ENCODE measurements at places on chromosomes 7 and 10.

DNA sequence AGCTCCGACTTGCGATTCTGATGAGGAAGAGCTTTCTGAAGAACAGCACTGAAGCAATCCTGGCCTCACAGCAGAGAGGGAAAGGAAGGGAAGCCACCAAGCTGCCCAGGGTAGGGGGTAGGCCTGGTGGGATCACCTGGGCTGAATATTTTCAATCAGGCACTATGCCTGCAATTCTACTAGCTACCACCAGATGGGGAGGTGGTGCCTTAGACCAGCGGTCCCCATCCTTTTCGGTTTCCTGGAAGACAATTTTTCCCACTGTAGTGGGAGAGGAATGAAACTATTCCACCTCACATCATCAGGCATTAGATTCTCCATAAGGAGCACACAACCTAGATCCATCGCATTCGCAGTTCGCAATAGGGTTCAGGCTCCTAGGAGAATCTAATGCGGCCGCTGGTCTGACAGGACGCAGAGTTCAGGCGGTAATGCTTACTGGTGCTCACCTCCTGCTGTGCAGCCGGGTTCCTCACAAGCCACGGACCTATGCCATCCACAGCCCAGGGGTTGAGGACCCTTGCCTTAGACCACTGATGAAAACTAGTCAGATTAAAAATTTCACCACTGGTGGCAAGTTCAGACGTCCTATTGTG lies 2.7 kb downstream of the LRRC20 start:
- DNase-seq, result no peak

GRCh38 chr10:53765311-53765710 lies 992.7 kb upstream of the MBL2 start:
- DNase-seq, result no peak

DNA sequence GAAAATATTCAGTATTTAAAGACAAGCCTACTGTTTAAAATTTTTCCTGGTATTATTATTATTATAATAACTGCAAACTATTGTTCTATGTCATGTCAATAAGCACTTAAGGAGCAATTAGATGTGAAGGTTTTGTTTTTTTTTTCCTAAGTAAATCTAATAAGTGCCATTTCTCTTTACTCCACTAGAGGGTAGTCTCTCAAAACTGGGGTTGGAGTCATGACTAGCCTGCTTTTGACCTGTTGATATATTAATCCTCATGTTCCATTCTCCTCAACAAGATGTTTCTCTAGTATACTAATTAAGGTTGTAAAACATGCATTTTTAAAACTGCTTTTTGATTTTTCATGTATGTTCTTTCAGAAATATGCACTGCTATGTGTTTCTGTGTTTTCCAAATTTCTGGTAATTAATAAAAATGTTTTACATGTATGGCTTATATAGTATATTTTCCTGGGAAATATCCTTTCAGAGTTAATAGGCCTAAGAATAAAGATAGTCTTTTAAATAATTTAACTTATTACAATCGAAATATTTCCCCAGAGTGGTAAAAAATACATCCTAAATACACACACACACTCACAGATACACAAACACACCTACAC lies 1.0 kb upstream of the LRRN3 start:
- DNase-seq, result no peak

GRCh38 chr7:94129443-94130140 lies 125.4 kb upstream of the BET1 start:
- no peak for DNase-seq

GRCh38 chr10:55870186-55870585 lies 490.9 kb downstream of the ZWINT start:
- no peak for DNase-seq

GRCh38 chr7:117312593-117313580 lies 10.0 kb downstream of the WNT2 start:
- no peak for DNase-seq

DNA sequence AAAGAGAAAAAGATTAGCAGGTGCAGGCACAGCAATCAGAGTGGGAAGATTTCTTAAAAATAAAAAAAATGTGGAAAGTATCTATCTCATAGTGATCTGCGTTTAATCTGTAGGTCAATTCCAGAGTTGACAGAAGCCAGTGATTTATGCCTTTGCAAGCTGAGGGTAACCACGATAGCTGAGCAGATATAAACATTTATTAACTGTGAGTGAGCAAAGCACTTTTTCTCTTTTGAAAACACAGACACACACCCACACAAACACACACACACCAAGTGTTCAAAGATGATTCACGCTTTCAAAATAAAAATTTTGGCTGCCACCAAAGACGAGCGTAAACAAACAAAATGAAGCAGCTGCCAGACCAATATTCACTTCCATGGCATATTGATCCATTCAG lies 243.2 kb upstream of the SLC26A5 start:
- no peak for DNase-seq

GRCh38 chr10:133216776-133217175 lies 13.2 kb upstream of the UTF1 start:
- DNase-seq, result no peak

DNA sequence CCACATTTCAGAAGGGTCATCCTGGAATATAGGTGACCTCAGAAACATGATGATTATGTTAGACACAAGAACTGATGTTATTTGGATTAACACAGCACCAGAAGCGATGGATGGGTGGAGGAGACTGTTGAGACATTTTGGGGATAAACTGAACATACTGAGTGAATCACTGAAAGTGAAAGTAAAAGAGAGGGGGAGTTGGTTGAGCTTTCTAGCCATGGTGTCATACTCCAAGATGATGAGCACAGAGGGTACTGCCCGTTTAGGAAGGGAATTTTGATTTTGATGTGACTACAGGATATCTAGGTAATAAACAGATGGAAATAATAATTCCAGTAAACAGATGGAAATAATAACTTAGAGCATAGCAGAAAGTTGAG lies 248.0 kb upstream of the NPY start:
- no peak for DNase-seq

DNA sequence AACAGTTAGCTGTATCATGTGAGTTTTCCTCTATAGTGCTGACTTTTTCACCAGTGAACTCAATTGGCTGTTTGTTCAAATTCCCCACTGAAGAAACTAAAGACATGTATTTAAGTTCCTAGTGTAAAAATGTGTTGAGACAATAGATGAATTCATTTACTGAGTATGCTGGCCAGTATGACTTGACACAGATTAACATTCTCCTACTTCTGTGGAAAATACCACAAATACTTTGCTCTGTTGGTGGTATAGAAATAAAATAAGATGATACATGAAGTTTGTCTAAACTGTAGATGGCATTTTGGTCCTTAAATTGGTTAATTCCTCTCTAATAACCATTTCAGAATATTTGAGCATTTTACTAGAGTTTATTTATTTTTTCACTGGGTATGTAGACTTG lies 227.7 kb upstream of the TEX47 start:
- DNase-seq, result no peak

Measured in GM18507 (cell line).